ENCODE measurements at places on chromosomes 5 and 9.

GRCh38 chr5:139731281-139731680, 64.3 kb upstream of the PSD2 start:
- no peak for DNase-seq

DNA sequence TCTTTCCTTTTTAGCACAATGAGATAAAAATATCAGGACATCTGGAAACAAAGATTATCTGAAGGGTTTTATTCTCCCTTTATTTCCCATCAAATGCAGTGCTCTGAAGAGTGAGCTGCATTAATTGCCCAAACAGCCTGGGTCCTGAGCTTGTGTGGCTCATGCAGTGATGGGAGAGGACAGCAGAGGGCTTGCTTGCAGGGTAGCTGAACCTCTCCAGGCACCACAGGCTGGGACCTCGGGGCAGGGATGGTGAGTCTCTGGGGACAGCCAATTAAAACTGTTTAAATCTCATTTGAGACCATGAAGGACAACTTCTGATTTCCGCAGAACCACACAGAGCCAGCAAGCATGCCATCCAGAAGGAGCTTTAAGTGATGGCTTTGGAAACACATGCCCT, 71.2 kb downstream of the PLAC8L1 start:
- no peak for DNase-seq

DNA sequence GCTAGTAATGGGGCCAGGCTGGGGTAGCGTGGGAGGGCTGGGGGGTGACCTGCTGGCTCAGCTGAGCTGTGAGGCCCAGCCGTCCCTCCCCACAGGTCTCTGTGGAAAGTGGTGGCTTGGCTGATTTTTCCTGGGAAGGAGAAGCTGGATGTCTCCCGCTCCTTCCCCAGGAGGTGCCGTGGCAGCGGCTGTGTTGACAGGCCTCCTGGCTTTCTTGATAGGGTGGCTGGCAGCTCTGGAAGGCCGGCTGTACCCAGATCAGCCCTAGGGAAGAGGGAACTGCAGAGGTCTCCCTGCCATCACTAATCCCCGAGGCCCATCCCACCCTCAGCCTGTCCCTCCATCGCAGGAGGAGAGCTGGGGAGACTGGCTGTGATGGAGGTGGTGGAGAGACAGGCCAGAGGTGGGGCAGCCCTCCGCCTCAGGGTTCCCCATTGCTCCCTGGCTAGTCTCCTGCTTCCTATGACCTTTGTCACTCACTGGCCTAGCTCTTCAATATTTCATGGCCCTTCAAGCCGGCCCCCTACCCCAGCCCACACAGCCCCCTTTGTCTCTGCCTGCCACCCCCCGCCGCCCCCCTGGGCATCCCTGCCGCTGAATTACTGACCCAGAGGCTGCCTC, 6.8 kb downstream of the CXXC5 start:
- no peak for DNase-seq

- no peak for DNase-seq
These were observed 43.8 kb upstream of the RASEF start for GRCh38 chr9:83106772-83107171.

- DNase-seq: no peak
These were observed 15.3 kb downstream of the WHRN start for GRCh38 chr9:114489928-114490327.

DNA sequence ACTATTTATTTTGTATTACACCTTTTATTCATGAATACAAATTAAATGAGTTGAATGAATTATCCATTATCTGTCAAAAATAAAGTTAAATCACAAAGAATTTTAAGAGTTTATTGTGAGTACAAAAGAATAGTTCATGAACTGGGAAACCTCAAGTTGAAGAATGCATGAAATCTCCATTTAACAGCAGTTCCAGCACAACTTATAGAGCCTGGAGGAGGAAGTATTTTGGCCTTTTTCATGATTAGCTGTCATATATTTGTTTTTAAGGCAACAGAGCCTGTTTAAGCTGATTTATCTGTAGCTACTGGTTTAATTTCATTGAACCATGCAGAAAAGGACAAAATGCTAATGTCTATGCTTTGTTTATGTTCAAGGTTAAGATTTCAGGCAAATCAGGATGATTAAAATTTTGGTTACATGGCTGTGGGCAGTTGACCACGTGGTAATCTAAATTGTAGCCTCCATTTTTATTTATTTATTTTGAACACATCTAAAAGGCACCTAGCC, 12.2 kb downstream of the SPINK1 start:
- DNase-seq: no peak

DNA sequence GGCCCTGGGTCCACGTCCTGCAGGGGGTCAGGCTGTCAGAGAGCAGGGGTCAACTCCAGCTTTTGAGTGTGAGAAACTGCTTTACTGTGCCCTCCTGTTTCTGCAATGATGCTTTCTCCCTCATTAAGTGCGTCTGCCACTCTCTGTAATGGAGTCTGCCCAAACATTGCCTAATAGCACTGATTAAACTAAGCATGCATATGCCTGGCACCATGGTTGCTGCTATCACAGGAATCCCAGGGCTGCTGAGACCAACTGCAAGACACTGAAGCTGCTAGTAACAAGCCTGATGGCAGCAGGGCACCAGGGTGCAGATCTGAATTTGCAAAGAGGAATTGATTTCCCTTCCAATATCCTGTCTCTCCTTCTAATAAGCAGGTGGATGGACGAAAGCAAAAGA, 125.3 kb downstream of the SLC24A2 start:
- DNase-seq: no peak

DNA sequence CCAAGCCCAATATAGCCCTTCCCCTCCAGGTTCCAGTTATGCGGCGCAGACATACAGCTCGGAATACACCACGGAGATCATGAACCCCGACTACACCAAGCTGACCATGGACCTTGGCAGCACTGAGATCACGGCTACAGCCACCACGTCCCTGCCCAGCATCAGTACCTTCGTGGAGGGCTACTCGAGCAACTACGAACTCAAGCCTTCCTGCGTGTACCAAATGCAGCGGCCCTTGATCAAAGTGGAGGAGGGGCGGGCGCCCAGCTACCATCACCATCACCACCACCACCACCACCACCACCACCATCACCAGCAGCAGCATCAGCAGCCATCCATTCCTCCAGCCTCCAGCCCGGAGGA, 6.3 kb downstream of the NR4A3 start:
- DNase-seq: no peak

GRCh38 chr9:76023715-76024195, 133.3 kb downstream of the PCSK5 start:
- peak; percentile 8 for DNase-seq

GRCh38 chr9:71761938-71762353, 6.4 kb downstream of the CEMIP2 start:
- no peak for DNase-seq

GRCh38 chr5:173720286-173720952, 104.0 kb upstream of the BOD1 start:
- DNase-seq: no peak

DNA sequence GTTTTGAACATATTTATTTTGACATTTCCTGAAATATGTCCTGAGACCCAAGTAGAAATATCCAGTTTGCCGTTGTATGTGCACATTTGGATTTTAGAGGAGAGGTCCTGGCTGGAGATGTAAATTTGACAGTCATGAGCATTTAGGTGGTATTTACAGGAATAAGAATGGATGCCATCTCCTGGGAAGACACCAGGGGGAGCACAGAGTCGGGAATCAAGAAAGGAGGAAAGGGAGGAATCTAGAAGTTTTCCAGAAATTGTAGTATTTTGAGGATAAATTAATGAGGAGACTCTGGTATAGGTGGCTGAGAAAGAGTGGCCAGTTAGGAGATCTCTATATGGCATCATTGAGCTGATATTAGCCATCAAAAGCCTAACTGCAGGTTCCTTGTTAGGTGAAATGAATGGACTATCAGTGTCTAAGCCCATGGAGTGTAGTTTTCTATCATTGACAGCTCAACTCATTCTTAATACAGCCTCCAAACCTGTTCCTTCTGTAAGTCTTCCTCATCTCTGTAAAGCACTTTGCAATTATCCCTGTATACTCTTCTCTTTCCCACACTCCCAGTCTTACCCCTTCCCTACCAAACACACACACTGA, 7.2 kb downstream of the GAPT start:
- DNase-seq: no peak

DNA sequence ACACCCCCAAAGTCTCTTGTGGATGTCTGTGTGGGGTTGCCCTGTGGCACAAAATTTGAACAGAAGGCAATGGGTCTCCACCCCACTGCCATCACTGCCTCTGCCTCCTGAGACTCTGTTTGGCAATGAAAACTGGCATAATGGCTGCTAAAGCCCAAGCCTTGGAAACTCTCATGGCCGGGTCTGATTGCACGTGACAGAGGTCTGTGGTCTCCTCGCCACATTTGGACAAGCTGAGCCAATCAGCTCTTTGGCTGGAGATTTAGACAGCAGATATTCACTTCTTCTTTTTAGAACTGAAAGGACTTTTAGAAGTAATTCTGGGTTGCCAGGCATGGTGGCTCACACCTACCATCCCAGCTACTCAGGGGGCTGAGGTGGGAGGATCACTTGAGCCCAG, 5.5 kb downstream of the GGTA1 start:
- no peak for DNase-seq

GRCh38 chr9:6132650-6133049, 83.0 kb upstream of the IL33 start:
- no peak for DNase-seq

- DNase-seq: no peak
These were observed 6.5 kb upstream of the FAM78A start for GRCh38 chr9:131282688-131283422.

GRCh38 chr5:150131978-150132694, 23.5 kb downstream of the PDGFRB start:
- DNase-seq: no peak

GRCh38 chr5:19462019-19462418, 526.0 kb downstream of the CDH18 start:
- no peak for DNase-seq

DNA sequence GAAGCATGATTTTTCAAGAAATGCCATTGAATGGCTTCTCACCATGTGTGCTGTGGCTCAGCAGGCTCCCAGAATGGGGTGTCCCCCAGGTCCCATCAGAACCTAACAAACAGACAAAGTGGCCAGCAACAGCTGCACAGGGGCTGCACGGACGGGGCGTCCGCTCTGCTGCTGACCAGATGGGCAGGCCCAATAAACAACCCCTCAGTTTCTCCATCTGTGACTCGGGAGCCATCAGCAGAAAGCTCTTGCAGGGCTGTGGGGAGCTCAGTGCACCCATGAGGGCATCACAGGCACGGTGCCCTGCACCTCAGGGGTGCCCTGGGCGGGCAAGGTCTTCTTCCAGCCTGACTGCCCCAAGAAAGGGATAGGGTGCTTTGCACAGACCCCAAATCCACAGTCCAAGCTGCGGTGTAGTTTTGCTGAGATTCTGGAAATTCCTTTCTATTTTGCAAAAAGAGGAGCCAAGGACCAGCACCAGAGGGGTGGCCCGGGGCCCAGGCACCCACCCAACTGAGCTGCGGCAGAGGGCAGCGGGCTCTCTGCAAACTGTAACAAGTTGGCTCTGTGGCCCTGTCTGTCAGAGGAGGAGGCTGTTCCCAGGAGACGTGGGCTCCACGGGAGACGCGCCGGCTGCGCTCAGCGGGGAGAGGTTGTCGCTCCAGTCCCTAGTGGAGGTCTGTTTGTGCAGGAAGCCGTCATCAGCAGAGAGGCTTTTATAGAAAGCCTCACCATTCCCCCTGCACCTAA, 138.7 kb upstream of the PPP1R26 start:
- DNase-seq: no peak

DNA sequence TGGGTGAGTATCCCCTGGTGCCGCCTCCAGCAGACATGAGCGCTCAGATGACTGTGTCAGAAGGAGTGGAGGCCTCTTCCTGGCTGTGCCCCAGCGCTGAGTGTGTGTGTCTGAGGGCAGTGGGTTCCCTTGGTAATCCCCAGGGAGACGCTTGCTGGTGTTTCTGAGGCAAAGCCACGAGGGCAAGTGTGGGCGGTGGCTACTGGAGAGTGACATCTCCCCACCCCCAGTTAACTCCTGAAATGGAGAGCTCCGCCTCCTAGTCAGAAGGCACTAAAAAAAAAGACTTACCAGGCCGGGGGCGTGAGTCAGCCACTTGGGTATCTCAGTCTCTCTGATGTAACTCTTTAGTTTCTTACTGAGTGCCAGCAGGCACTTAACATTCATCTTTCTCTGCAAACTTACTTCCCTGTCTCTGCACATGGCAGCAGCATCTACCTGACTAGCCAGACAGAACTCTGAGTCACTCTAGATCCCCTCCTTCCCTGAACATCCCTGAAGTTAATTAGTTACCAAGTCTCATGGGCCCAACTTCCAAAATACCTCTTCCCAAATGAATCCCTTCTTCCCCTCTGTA, 19.3 kb downstream of the ORM2 start:
- DNase-seq: peak; percentile 88

- DNase-seq: no peak
These were observed 574.9 kb upstream of the DMAC1 start for GRCh38 chr9:8374471-8374870.

DNA sequence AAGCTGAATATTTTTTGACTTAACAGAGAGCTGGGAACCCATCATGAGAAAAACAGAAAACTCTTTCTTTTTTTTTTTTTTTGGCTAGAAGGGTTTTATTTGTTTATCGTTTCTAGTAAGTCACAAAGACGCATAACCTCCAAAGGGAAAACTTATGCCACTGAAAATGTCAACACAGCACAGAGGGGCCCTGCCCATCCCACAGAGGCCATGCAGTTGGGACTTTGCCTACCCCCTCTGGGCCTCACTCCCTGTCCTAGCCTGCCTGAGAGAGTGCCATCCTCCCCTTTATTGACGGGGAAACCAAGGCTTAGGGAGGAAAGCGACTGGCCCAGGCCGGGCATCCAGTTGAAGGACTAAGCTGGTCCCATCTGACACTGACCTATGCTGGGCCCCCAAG, 74.7 kb downstream of the VAV2 start:
- no peak for DNase-seq

DNA sequence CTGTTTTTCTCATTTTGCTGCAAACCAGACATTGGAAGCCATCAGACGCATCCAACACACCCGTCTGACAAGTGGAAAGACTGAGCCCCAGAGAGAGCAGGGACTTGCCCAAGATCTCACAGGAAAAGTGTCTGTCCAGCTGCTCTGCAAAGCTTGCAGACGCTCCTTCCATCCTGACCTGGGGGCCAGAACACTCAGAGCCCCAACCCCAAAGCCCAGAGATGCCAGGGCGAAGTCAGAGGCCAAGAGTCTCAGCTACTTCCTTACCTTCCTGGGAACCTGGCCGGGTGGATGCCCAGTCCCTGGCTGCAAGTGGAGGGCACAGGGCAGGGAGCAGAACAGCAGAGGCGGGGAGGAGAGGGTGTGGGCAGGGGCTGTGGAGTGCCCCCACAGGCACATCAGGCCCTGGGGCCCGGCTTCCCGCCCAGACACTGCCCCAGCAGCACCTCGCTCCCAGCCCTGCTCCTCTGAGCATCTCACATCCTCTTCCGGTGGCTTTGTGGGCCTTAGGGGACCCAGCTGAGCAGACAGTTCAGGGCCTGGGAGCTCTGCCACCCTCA, 9.7 kb upstream of the RALGDS start:
- peak; percentile 59 for DNase-seq

- DNase-seq: peak; percentile 26
These were observed 5.3 kb upstream of the ACO1 start for GRCh38 chr9:32378993-32379729.

- no peak for DNase-seq
These were observed 8.2 kb upstream of the TOR4A start for GRCh38 chr9:137269231-137269772.

Measured in activated naive CD4-positive, alpha-beta T cell treated with Interleukin-2 at 50 U/mL for 16 hours (primary cell).